ENCODE measurements at places on chromosomes 1 and 21.

DNA sequence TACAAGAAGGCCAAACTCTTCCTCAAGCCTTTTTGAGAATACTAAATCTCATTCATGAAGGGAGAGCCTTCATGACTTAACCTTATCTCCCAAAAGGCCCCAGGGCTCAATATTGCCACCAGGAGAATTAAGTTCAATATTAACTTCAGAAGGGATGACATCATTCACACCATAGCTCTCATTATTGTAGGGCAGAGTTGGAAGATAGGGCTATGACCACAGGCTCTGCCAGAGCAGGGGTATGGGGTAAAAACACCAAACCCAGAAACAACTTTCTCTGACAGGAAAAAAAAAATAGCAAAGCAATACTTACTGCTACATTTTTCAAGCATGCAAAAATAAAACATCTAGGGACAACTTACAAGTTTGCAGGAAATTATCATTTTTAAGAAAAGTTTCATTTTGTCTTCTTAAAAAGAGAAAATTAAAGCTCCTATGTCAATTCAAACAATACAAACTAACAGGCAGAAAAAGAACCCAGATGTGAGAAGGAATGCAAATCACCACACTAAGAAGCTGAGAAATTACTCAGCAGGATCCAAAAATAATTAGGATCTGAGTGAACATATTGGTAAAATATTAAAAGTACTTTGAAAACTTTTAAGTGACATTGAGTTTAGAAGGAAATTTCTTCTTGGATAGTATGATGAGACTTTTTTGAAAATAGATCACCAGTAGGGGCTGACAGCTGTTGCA is 1156.5 kb downstream of the NCAM2 start:
- DNase-seq: no peak

DNA sequence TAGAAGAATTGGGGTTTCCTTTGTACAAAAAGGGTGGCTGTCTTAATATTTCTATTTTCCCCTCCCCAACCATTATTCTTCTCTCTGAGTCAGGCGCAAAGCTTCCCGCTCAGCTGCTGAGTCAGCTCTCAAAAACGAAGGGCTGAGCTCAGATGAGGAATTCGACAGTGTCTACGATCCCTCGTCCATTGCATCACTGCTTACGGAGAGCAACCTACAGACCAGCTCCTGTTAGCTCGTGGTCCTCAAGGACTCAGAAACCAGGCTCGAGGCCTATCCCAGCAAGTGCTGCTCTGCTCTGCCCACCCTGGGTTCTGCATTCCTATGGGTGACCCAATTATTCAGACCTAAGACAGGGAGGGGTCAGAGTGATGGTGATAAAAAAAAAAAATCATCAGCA is 3.0 kb upstream of the TUFT1 start:
- DNase-seq: no peak

DNA sequence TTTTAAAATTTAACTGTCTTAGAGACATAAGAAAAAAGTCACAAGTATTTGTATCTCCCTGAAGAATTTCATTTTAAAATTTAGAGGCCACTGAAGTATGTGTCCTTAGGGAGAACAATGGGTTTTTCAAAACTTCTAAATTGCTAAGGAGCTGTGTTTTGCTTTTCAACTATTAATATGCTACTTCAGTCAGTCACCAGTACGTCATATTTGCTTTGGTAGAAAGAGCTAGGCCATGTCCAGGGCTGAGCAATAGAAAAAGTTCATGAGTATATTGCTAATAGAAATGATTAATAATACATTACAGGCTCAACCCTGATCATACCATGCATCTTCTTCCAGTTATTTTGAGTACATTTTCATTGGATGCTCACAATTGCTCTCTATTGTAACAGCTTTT is 1.7 kb upstream of the SGIP1 start:
- no peak for DNase-seq

- DNase-seq: no peak
These were observed 187.1 kb downstream of the LMO4 start for GRCh38 chr1:87515781-87516180.

DNA sequence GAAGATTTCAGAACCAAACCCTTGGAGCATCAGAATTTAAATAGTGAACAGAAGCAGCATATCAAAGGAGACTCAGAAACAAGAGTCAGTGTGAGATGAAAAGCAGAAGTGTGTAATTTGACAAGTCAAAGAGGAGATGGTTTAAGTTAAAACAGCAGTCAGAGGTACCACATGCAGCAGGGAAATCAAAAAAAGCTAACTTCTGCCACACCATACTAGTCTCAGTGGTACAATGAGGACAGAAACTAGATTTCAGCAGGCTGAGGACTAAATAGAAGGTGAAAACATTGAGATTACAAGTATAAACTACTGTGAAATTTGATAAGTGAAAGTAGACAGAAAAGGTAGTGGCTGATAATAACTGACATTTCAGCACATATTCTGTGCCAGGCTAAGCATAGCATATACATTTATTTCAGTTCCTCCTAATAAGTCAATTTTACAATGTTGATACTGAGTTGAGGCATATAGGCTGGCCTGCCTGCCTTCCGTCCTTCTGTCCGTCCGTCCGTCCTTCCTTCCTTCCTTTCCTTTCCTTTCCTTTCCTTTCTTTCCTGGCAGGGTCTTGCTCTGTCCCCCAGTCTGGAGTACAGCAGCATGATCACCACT is 12.6 kb downstream of the SUCO start:
- DNase-seq: no peak

- no peak for DNase-seq
These were observed 4.6 kb upstream of the WNT2B start for GRCh38 chr1:112504001-112504660.

DNA sequence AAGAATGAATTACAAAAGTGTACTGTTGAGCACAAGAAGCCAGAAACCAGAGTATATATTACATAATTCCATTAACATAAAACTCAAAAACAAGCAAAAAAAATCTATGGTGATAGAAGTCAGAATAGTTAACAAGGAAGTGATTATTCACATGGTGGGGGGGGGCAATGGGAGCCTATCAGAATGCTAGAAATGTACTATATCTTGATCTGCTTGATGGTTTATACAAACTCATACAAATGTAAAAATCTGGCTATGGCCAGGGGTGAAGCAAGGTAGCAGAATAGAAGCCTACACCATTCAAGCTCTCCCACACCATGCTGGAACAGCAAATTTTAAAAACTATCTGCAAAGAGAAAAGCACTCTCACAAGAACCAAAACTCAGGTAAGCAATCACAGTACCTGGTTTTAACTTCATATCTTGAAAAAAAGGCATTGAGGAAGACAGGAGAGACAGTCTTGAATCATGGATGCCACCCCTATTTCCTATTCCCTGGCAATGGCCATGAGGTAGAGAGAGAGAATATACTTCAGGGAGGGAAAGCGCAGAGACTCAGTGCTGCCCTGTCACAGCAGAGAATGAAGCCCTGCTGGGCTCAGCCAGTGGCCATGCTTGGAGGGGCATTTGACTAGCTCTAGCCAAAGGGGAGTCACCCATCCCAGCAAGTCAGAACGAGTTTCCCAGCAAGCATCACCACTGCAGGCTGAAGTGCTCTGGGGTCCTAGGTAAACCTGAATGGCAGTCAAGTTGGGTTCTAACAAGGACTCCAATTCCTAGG is 73.8 kb downstream of the CDC42BPA start:
- DNase-seq: no peak

DNA sequence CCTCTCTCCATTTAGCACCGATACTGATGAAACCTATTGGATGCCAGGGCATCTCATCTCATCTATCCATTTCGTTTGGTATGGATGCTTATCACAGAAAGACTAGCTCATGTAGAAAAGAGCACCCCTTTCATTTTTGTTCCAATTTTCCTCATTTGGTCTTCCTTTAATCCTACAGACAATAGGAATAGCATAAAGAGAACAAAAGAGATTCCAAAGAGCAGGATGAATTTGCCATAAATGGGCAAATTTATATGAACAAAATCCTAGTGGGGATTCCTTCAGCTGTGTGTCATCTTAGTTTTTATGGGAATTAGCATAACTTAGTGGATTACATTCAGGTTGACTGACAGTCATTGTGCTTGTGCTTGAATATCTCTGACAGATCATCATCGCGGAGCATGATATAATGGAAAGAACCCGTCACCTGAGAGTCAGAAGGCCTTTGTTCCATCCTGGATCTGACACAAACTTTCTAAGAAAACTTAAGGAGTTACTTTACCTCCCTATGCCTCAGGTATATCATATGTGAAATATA is 777.5 kb upstream of the ADGRL2 start:
- DNase-seq: no peak

DNA sequence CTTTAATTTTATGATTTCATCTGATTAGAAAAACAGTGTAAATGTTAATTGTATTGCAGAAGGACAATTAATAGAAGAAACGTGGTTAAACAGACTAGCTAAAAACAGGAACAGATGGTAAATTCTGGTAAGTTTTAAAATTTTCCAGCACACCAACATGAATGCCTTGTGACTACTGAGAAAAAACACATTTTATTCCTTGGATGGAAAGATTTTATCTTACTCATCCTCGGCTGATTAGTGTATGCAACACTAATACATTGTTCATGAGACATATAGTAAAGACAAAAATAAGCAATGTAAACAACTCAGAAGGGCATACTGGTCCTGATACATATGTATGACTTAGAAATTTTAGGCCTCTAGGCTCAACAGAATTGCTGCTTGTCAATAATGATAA is 4.9 kb upstream of the AK5 start:
- DNase-seq: no peak

- DNase-seq: peak; percentile 40
These were observed 49.0 kb downstream of the SYT2 start for GRCh38 chr1:202661136-202661845.

DNA sequence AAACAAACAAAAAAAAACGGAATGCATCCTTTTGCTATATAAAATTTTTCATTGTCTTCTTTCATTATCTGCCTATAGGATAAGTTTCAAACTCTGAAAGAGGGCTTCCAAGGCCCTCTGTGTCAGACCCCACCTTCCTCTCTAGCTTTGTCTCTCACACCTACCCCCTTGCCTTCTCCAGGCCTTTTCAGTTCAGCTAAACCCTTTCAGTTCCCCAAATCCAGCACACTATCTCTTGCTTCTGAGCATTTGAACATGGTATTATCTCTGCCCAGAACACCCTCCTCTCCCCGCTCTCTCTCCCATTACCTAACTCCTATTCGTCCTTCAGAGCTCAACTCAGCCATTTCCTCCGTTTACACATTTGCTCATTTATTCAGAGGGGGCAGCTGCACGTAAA is 35.7 kb downstream of the C1orf216 start:
- no peak for DNase-seq

- no peak for DNase-seq
These were observed 52.9 kb upstream of the CNTN2 start for GRCh38 chr1:204990059-204990664.

DNA sequence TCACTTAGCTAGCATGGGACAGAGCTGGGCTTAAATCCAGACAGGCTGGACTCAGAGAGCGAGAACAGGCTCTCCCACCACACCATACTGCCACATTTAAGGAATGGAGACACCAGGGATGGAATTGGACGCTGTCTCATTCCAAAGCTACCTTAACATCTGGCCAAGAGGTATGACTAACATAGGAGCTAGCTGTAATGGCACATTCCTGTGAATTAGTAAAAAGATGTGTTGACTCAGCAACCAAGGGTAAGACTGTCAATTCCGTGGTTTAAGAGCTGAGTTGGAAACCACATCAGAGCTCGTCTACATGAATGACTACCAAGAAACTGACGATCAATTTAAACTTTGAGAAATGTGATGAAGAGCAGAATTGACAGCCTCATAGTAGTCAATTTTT is 8.3 kb upstream of the TNFRSF9 start:
- DNase-seq: no peak

- DNase-seq: no peak
These were observed 15.7 kb downstream of the TMEM81 start for GRCh38 chr1:205068457-205069040.

DNA sequence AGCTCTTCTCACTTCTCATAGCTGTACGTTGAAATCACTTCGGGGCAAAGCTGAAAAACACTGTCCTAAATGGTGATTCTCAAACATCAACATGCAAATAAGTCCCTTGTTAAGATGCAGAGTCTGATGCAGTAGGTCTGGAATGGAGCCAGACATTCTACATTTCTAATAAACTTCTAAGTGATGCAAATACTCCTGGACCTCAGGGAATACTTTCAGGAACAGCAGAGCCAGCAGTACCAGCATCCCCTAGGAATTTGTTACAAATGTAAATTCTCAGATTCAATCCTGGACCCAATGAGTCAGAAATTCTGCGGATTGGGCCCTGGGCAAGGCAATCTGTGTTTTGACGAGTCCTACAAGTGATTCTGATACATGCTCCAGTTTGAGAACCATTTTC is 152.3 kb downstream of the PCNX2 start:
- no peak for DNase-seq

DNA sequence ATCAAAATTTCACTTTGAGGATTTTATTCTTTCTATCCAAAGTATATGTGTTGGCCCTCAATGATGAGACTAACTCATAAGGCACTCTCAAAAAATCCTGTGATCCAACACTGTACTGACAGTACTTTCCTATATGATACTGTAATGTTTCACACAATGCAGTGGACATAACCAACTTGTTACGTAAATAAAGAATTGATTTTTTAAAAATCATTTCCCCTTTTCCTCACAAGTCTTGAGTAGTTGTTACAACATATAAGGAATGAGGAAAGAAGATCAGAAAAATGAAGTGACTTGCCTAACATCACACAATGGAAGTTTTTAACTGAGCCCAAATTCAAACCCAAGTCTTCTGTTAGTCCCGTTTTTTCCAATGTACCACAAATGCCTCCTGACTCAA is 17.2 kb downstream of the PTP4A2 start:
- no peak for DNase-seq

- peak; percentile 76 for DNase-seq
These were observed at the start of gene LRP8 for GRCh38 chr1:53328009-53328461. TSS of gene LRP8 (minus strand) at chr1:53328070. CDS start at chr1:53327912, 158 bp downstream.

GRCh38 chr1:213094446-213094845 is 43.4 kb downstream of the RPS6KC1 start:
- no peak for DNase-seq

DNA sequence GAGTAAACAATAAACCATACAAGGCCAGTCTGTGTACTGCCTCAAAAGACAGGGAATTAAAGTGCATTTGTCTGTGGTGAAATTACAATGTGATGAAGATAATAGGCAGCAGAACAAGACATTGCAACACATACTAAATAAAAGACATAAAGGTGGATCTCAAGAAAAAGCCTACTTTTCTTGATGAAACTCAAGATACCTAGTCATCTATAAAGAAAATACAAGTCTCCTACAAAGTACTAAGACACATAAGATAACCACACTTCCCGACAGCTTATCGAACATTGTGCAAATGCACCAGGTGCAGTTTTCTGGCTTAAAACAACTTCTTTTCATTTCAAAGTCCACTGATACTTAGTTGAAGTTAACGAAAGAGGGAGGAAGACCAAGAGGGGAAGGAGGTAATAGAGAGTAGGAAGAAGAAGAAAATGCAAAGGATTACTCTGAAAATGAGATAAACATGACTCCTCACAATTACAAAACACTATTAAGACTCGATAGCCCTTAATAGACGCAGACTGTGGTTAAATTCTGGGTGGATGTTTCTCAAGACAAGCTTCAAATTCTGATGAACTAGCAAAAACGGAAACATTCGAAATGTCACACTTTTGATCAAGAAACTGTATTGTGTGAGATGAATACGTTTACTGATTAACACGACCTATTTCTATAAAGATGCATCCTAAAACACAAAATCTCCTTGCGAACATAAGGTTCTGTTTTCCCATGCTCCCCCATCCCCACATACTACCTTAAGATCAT is 2.0 kb downstream of the HNRNPR start:
- DNase-seq: no peak

GRCh38 chr1:22341791-22342605 is 109.7 kb upstream of the ZBTB40 start:
- DNase-seq: peak; percentile 70

All from NCI-H146 (cell line).